ENCODE measurements at places on chromosomes 7 and 10.

DNA sequence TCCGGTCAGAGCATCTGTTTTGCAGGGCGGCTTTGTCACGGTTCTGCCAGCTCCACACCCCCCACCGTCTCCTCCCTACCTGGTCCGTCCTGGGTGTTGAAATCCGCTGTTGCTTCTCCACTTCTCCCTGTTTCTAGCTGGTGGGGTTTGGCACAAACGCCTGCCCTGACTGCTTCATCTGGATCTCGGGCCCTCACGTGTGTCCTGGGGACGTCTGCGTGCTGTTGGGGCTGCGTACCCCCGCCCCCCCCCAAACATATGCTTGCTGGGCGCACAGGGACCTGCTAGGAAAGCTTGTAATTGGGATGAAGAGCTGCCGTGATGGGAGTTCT is 11.3 kb downstream of the AMZ1 start:
- no peak for DNase-seq

DNA sequence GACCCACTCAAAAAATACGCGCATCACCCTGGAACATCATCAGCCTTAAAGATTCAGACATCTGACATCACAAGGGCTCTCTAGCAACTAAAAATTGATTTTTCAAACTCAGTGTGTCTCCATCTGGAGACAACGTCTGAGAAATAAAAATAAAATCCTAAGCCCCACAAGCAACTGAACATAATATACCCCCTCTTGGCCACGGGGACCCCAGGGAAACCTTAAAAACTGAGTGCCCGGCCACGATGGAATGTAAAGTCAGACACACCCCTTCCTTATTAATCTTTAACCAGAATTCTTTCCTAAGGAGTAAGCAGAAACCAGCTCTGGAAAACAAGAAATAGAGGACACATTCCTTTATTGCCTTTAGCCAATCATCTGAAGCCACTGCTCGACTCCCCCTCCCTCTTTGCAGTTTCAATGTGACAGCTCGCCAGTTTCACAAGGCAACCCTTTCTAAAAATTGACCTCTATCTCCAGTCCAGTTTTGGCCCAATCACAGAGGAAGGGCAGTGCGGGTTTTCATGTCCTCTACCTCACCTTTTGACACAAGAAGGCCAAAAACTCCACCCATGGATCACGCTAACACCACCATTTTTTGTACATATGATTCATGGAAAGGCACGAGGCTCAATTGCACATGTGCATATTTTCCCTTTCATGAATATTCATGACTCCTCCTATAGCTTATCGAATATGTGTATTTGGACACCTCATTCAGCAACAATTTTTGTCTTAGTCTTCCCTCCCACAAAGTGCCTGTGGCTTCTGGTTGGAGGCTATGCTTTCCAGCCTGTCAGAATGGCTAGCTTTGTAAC is 24.2 kb downstream of the IFIT3 start:
- DNase-seq: no peak

DNA sequence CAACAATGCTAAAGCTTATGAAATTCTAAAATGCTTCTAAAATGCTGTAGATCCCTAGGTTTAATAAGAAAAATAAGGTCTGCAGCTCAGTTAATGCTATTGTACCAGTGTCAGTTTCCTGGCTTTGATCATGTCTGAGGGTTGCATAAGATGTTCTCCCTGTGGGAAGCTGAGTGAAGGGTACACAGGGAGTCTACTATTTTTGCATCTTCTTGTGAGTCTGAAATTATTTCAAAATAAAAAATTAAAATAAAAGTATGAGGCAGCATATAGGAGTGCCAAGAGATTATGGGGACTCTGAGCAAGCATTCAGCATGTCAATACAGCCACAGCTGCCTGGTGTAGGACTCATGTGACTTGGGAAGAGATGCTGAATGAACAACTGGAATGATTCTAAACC is 14.7 kb downstream of the CHST15 start:
- no peak for DNase-seq

- DNase-seq: no peak
These were observed 18.2 kb downstream of the DNAJC12 start for GRCh38 chr10:67819768-67820204.

- no peak for DNase-seq
These were observed 1.3 kb downstream of the FAS start for GRCh38 chr10:88991899-88992320.

- DNase-seq: no peak
These were observed 324.3 kb upstream of the KIAA1217 start for GRCh38 chr10:23884670-23885069.

GRCh38 chr7:31873816-31874597 is 187.0 kb downstream of the PPP1R17 start:
- DNase-seq: no peak

Data from CD4-positive, alpha-beta T cell treated with Interleukin-15 for 4 hours (primary cell).